SK-N-SH treated with all-trans-retinoic acid at 6 μM for 48 hours (cell line): ENCODE measurements at places on chromosomes 12 and 14.

GRCh38 chr12:85825746-85826145 is 10.5 kb downstream of the RASSF9 start:
- ATAC-seq, result no peak

GRCh38 chr14:105026033-105026785 is 5.3 kb upstream of the CDCA4 start:
- ATAC-seq, result peak; percentile 19; the same call in 2 of the 3 replicates

GRCh38 chr12:91885851-91886731 is 259.6 kb downstream of the BTG1 start:
- no peak for ATAC-seq

DNA sequence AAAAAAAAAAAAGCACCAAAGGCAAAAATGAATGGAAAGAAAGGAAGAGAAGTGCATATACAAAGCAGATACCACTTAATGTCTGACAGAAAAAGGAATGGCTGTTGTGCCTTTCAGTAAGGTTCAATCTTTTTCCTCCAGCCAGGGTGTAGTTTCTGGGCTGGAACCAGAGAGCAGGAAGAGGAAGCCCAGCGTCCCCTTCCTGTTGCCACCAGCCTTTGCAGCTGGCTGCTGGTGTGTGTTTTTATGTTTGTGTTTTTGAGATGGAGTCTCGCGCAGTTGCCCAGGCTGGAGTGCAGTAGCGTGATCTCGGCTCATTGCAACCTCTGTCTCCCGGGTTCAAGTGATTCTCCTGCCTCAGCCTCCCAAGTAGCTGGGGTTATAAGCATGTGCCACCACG is 64.6 kb upstream of the LTA4H start:
- ATAC-seq, result no peak

DNA sequence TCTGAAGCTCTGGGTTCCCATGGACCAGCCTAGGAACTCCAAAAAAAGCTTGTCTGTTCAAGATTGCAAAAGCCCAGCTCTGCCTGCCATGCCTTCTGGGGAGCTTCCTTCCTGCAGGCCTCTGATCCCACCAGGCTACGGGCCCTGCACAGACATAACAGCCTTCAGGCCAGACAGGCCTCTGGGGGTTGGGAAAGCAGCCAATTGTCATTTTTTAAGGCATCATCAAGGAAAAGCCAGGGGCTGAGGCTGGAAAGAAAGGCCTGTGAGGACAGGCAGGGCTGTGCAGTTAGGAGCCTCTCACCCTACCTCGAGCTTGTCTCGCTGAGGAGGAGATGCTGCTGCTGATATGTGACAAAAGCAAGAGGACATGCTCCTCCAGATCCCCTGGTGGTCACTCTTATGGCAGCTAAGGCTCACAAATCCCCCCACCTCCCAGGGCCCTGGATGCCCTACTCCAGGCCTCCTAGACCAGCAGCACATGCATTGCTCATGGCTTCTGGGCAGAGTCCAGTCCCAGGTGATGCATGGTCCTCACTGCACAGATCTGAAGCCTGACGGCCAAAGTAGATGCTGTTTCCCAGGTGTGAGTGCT is 2.9 kb downstream of the TMEM229B start:
- ATAC-seq, result no peak

DNA sequence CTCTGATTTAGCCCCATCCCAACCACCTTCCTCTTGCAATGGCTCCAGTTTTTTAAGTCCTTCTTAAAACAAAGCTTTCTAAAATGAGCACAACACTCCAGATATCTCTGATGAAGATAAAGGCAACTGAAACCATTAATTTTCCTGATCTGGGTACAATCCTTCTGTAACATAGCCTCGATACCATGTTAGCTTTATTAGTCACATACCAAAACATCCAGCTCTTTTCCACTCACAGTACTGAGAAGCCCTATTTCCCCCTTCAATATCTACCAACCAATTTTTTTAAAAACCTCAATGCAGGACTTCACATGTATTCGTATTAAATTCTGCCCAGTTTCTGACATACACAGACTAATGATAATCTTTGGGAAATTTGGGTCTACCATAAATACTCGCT is 105.9 kb downstream of the MED13L start:
- ATAC-seq, result peak; percentile 64

GRCh38 chr14:63875311-63875710 is 22.5 kb downstream of the SYNE2 start:
- ATAC-seq, result no peak
